Nephron progenitor cell (in vitro differentiated cells): ENCODE measurements at places on chromosomes 7 and 10.

DNA sequence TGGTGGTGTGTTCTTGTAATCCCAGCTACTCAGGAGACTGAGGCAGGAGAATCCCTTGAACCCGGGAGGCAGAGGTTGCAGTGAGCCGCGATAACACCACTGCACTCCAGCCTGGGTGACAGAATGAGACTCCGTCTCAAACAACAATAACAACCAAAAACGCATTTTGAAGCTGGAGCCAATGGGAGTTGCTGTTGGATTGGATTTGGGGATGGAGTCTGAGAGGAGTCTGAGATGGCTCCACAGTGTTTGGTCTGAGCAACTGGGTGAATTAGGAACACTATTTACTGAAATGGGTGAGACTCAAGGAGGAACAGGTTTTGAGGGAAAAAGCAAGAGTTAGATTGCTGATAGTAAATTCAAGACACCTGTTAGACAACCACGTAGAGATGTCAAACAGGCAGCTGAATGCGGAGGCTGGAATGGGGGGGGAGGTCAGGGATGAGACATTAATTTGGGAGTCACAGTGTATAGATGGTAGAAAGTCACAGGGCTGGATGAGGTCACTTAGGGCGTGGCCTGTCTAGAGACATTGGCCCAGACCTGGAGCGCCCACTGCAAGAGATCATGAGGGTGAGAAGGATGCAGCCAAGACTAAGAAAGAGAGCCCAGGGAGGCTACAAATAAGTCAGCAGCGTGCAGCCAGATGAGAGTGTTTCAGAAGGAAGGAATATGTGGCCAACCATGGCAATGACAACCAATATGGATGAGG, 56.4 kb downstream of the CYCS start:
- H3K4me3 ChIP-seq: no peak overlapping the region
- no peaks in the 10 kb centered on the region for H3K36me3 ChIP-seq
- DNase-seq: no peak
- peak overlapping the region; percentile 2 for H3K27ac ChIP-seq
- H3K27me3 ChIP-seq: peaks cover 13% of the 10 kb centered on the region

DNA sequence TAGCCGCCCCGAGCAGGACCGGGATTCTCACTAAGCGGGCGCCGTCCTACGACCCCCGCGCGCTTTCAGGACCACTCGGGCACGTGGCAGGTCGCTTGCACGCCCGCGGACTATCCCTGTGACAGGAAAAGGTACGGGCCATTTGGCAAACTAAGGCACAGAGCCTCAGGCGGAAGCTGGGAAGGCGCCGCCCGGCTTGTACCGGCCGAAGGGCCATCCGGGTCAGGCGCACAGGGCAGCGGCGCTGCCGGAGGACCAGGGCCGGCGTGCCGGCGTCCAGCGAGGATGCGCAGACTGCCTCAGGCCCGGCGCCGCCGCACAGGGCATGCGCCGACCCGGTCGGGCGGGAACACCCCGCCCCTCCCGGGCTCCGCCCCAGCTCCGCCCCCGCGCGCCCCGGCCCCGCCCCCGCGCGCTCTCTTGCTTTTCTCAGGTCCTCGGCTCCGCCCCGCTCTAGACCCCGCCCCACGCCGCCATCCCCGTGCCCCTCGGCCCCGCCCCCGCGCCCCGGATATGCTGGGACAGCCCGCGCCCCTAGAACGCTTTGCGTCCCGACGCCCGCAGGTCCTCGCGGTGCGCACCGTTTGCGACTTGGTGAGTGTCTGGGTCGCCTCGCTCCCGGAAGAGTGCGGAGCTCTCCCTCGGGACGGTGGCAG, at the start of gene MGMT:
Gene MGMT, plus strand, starts transcription at position 539 of the 656 bp plus-strand sequence.
- peaks cover 18% of the 10 kb centered on the region for H3K36me3 ChIP-seq
- DNase-seq: peak; percentile 98
- no peak within 1 kb of the TSS for H3K27ac ChIP-seq
- H3K4me3 ChIP-seq: peak within 1 kb of the TSS; percentile 80

DNA sequence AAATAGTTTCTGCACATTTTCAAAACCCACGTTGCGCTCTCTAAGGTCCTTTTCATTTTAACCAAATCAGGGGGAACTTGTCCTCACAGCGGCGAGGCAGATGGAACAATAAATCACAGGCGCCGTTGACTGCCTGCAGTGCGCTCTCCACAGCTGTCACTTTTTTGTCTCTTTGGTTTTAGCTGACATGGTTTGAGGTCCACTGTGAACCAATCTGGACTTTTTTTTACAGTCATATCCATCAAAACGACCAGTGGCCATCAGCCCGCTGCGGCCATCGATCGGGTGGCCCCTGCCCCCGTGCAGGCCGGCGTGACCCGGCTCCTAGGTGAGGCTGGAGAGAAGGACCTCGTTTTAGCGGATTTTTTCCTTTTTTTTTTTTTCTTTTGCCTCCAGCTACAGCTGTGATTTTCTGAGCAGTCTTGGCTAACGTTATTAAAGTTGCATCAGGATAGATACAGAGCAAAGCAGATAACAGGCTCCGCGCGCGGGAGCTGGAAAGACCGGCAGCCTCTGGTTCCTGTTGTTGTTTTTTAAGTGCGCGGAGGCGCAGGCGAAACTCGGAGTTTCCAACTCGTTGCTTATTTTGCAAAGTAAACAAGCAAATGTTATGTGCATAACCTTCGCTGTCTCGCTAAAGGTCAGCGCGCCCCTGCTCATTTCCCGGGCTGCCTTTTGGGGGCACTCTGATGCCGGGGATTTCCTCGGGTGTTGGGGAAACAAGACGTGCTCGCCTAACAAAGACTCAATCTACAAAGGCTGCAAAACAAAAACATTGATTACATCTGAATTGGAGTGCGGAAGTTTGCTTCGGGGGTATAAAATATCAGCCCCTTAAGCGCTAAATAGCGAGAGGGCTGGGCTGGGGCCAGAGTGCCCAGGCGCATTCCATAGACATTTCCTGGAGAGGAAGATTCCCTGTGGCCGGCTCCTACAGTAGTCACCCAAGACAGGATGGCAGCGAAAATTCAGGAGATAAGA, 414.8 kb upstream of the MKI67 start:
- H3K27me3 ChIP-seq: peaks cover 14% of the 10 kb centered on the region
- peak overlapping the region; percentile 85 for H3K4me3 ChIP-seq
- peaks cover 65% of the 10 kb centered on the region for H3K4me1 ChIP-seq
- DNase-seq: peak; percentile 41

GRCh38 chr7:97499204-97499603, 232.7 kb upstream of the TAC1 start:
- peak; percentile 23 for DNase-seq
- no peaks in the 10 kb centered on the region for H3K36me3 ChIP-seq
- H3K4me1 ChIP-seq: no peaks in the 10 kb centered on the region
- H3K27me3 ChIP-seq: no peaks in the 10 kb centered on the region

GRCh38 chr7:150803161-150803860, 2.7 kb downstream of the TMEM176A start:
- peak overlapping the region; percentile 23 for H3K4me3 ChIP-seq
- H3K36me3 ChIP-seq: peaks cover 15% of the 10 kb centered on the region
- H3K27me3 ChIP-seq: peaks cover 66% of the 10 kb centered on the region
- DNase-seq: no peak
- no peak overlapping the region for H3K27ac ChIP-seq

GRCh38 chr10:70932392-70933196, 44.2 kb upstream of the PCBD1 start:
- no peak overlapping the region for H3K27ac ChIP-seq
- DNase-seq: no peak
- H3K36me3 ChIP-seq: no peaks in the 10 kb centered on the region
- no peak overlapping the region for H3K4me3 ChIP-seq
- H3K27me3 ChIP-seq: peaks cover 20% of the 10 kb centered on the region

GRCh38 chr7:129122751-129123509, 21.6 kb upstream of the TSPAN33 start:
- no peak overlapping the region for H3K27ac ChIP-seq
- no peak for DNase-seq
- peaks cover 19% of the 10 kb centered on the region for H3K36me3 ChIP-seq
- H3K4me3 ChIP-seq: no peak overlapping the region

GRCh38 chr7:95592570-95592969, 3.7 kb downstream of the PDK4 start:
- H3K4me3 ChIP-seq: no peak overlapping the region
- H3K27me3 ChIP-seq: peaks cover 55% of the 10 kb centered on the region
- H3K4me1 ChIP-seq: peaks cover 25% of the 10 kb centered on the region
- DNase-seq: no peak

DNA sequence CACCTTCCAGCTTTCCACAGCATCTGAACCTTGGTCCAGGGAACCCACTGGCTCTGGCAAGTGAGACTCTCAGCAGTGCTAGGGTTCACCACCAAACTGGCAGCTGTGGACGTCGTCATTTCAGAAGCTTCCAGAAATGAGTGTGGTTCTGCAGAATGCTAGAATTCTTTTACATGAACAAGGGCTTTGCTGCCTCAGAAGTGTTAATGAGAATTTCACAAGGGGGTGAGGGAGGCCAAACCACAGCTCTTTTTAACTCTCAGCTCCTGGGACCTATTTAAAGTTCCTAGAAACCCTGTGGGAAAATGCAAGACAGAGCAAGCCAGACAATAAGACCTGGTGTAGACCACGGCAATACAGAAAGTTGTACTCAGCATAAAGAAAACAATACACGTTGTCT, 129.3 kb upstream of the BET1 start:
- DNase-seq: no peak
- no peaks in the 10 kb centered on the region for H3K4me1 ChIP-seq
- no peaks in the 10 kb centered on the region for H3K27me3 ChIP-seq
- H3K36me3 ChIP-seq: no peaks in the 10 kb centered on the region

DNA sequence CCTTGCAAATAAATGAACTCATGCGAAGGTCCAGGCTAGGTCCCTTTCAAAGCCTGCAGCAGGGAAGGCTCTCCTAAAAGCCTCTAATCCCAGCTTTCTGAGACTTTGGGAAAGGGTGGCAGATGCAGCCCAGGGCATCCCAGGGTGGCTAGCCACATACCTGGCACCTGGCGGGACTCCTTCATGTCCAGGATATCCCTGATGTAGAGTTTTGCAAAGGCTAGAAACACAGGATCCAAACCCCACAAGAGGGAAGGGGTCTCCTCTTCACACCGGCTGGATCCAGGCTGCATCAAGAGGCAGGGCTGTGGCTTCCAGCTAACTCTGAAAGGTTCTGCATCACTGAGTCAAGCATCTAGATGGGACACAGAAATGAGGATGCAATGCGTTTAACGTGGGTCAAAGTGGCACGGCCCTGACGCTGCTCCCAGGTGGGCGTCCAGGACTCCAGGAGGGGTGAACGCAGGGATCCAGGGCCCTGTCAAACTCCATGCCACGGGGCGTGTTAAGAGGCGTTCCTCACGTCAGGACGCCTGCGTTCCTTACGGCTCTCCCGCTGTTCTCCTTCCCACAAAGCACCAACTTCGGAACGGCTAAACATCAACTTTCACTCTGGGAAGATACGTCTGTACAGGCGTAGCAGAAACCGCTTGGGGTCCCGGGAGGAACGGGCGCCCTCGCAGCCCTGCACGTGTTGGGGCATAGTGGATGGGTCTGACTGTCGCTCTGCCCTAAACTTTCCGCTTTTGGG, 507 bp downstream of the STN1 start:
- peaks cover 4% of the 10 kb centered on the region for H3K27me3 ChIP-seq
- peak overlapping the region; percentile 95 for H3K4me3 ChIP-seq
- peaks cover 47% of the 10 kb centered on the region for H3K4me1 ChIP-seq
- peaks cover 27% of the 10 kb centered on the region for H3K36me3 ChIP-seq
- peak; percentile 38 for DNase-seq

GRCh38 chr10:83943049-83943448, 196.3 kb upstream of the GHITM start:
- H3K4me3 ChIP-seq: no peak overlapping the region
- peaks cover 8% of the 10 kb centered on the region for H3K27me3 ChIP-seq
- no peak overlapping the region for H3K27ac ChIP-seq
- peaks cover 9% of the 10 kb centered on the region for H3K4me1 ChIP-seq
- DNase-seq: no peak

GRCh38 chr7:111958896-111959295, 247.3 kb downstream of the DOCK4 start:
- no peak overlapping the region for H3K27ac ChIP-seq
- H3K27me3 ChIP-seq: peaks cover 6% of the 10 kb centered on the region
- peaks cover 23% of the 10 kb centered on the region for H3K36me3 ChIP-seq
- H3K4me1 ChIP-seq: peaks cover 55% of the 10 kb centered on the region

- H3K27me3 ChIP-seq: peaks cover 7% of the 10 kb centered on the region
- no peak overlapping the region for H3K27ac ChIP-seq
- DNase-seq: no peak
- H3K36me3 ChIP-seq: no peaks in the 10 kb centered on the region
- H3K4me1 ChIP-seq: peaks cover 3% of the 10 kb centered on the region
These were observed 94.4 kb downstream of the MAP3K8 start for GRCh38 chr10:30528429-30528786.

- H3K4me1 ChIP-seq: peaks cover 19% of the 10 kb centered on the region
- DNase-seq: no peak
- H3K4me3 ChIP-seq: no peak overlapping the region
- H3K27ac ChIP-seq: no peak overlapping the region
- no peaks in the 10 kb centered on the region for H3K36me3 ChIP-seq
These were observed 193.1 kb downstream of the FGFR2 start for GRCh38 chr10:121405096-121405495.

GRCh38 chr10:96089116-96089515, 41.0 kb upstream of the ZNF518A start:
- no peak for DNase-seq
- no peak overlapping the region for H3K27ac ChIP-seq
- H3K36me3 ChIP-seq: no peaks in the 10 kb centered on the region

DNA sequence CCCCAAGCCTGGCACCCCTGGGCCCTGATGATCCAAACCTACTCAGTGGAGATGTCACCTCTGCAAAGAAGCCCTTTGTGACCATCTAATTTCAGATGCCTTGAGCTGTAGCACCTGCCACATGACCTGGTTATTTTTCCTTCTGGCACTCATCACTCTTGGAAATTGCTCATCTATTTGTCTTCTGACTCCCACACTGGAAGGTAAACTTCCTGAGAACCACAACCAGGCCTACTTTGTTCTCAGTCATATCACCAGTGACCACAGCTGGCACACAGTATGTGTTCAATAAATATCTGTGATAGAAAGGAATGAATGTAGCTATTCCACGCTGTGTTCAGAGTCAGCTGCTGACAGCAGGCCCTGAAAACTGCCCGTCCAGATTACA, 97.1 kb downstream of the SH3PXD2A start:
- H3K36me3 ChIP-seq: no peaks in the 10 kb centered on the region
- H3K27ac ChIP-seq: no peak overlapping the region
- peaks cover 7% of the 10 kb centered on the region for H3K27me3 ChIP-seq
- H3K4me3 ChIP-seq: no peak overlapping the region

GRCh38 chr7:130758429-130759056, 24.5 kb upstream of the KLF14 start:
- no peak overlapping the region for H3K27ac ChIP-seq
- no peaks in the 10 kb centered on the region for H3K4me1 ChIP-seq
- no peak overlapping the region for H3K4me3 ChIP-seq
- DNase-seq: no peak
- no peaks in the 10 kb centered on the region for H3K36me3 ChIP-seq
- H3K27me3 ChIP-seq: no peaks in the 10 kb centered on the region

- H3K4me3 ChIP-seq: no peak overlapping the region
- H3K4me1 ChIP-seq: no peaks in the 10 kb centered on the region
- no peaks in the 10 kb centered on the region for H3K36me3 ChIP-seq
- no peaks in the 10 kb centered on the region for H3K27me3 ChIP-seq
- no peak overlapping the region for H3K27ac ChIP-seq
- no peak for DNase-seq
These were observed 9.3 kb downstream of the STEAP1 start for GRCh38 chr7:90163534-90163933.

- H3K36me3 ChIP-seq: peaks cover 21% of the 10 kb centered on the region
- H3K27ac ChIP-seq: no peak overlapping the region
- no peak overlapping the region for H3K4me3 ChIP-seq
- peaks cover 8% of the 10 kb centered on the region for H3K27me3 ChIP-seq
- DNase-seq: no peak
These were observed 43.1 kb downstream of the LHPP start for GRCh38 chr10:124504711-124505110.

- no peak overlapping the region for H3K4me3 ChIP-seq
- no peak for DNase-seq
- H3K36me3 ChIP-seq: no peaks in the 10 kb centered on the region
- no peak overlapping the region for H3K27ac ChIP-seq
- no peaks in the 10 kb centered on the region for H3K4me1 ChIP-seq
These were observed 135.5 kb upstream of the IMMP2L start for GRCh38 chr7:111697771-111698170.
